ENCODE measurements at places on chromosomes 7 and 10. TPM values are rescaled to one million over a fixed set of nuclear protein-coding genes. Genes with fewer than 3 reads are reported as not detected.

The ARHGEF35 gene
- total RNA-seq = 6.0 TPM

The OPN1SW gene
- not detected for total RNA-seq

The SGCE gene
- 0.90 TPM for total RNA-seq

The SEMA3C gene
- not detected for total RNA-seq

- no peak overlapping the region for H3K27ac ChIP-seq
- H3K4me3 ChIP-seq = no peak overlapping the region
- no peaks in the 10 kb centered on the region for H3K4me1 ChIP-seq
- DNase-seq = no peak
- H3K27me3 ChIP-seq = peaks cover 10% of the 10 kb centered on the region
Measured at GRCh38 chr10:62332406-62332805, 41.8 kb upstream of the ZNF365 start.

The NDUFB2 gene
- 155 TPM for total RNA-seq

- no peaks in the 10 kb centered on the region for H3K36me3 ChIP-seq
- H3K27ac ChIP-seq = no peak overlapping the region
- no peaks in the 10 kb centered on the region for H3K27me3 ChIP-seq
Measured at GRCh38 chr7:12670743-12671520, 16.5 kb upstream of the ARL4A start.

The INSYN2A gene
- not detected for total RNA-seq

GRCh38 chr7:84735677-84736076 is 451.2 kb downstream of the SEMA3D start:
- H3K36me3 ChIP-seq = no peaks in the 10 kb centered on the region
- no peak overlapping the region for H3K4me3 ChIP-seq
- no peak for DNase-seq
- no peaks in the 10 kb centered on the region for H3K27me3 ChIP-seq

The MBL2 gene
- not detected for total RNA-seq

GRCh38 chr7:105006367-105007136 is 7.5 kb upstream of the KMT2E start:
- H3K36me3 ChIP-seq = peaks cover 60% of the 10 kb centered on the region
- H3K27ac ChIP-seq = no peak overlapping the region
- no peak overlapping the region for H3K4me3 ChIP-seq
- peaks cover 80% of the 10 kb centered on the region for H3K4me1 ChIP-seq
- DNase-seq = no peak

DNA sequence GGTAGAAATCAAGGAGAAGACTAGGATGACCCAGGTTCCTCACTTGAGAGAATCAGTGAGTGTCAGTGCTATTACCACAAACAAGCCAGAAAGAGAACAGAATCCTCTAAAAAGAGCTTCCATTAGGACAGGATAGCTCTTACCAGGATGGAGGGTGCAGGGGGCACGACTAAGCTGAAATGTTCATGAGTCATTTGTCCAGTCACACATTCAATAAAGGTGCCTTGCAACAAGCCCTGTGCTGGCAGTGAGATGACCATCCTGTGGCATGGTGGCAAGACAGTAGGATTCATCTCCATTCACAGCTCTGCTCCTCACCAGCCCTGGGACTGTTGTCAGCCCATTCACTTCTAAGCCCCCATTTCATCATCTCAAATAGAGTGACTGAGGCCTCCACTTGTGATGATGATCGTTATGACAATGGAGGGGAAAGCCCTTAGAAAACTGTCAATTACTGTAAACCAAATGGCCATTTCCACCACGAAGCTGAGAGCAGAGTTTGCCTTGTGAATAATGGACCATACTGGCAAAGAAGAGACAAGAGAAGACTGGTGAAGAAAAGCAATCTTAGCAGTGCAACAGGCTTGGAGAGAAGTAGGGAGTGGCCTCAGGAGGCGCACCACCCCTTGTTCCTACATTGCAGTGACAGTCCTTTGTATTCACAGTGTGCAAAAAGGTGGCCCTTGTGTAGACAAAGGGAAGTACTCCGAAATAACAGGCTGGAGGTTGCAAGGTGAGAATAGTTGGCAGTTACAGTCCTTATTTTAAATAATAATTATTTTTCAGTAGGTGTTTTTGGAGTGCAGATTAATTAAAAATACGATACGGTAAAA is 9.0 kb upstream of the WIPF3 start:
- no peaks in the 10 kb centered on the region for H3K36me3 ChIP-seq
- DNase-seq = no peak
- H3K4me3 ChIP-seq = no peak overlapping the region
- H3K27ac ChIP-seq = no peak overlapping the region
- peaks cover 31% of the 10 kb centered on the region for H3K27me3 ChIP-seq

- H3K27me3 ChIP-seq = no peaks in the 10 kb centered on the region
- no peaks in the 10 kb centered on the region for H3K4me1 ChIP-seq
- H3K4me3 ChIP-seq = no peak overlapping the region
- DNase-seq = no peak
Measured at GRCh38 chr7:110187877-110188554, 902.9 kb upstream of the LRRN3 start.

DNA sequence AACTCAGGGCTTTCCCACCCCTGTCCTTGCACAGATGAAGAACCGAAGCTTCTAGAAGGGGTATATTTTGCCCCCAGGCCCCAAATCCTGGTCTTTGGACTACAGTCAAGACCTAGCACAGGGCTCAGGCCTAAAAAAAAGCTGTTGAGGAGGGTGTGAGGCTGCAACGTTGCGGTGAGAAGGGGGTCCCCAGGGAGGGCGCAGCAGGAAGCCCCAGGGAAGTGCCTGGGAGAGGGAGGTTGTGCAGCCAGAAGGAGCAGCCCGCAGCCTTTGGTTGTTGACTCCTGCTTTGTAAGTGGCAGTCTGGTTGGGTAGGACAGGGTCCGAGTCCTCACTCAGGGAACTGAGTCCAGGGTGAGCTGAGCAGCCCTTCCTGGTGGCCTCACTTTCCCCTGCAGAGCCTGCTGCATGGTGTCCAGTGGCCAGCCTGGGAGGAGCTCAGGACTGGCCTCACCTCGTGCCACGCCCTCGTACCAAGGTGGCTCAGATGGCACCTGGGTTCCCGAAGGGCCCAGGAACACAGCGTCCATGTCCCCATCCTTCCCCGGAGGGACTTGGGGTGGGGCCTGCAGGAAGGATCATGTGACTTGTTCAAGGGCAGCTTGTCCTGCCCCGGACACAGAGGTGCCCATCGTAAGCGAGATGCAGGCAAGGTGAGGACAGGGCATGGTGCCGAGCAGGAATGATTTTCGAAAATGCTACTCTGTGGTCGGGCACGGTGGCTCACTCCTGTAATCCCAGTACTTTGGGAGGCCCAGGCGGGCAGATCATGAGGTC is 166.4 kb upstream of the TNRC18 start:
- no peak overlapping the region for H3K27ac ChIP-seq
- H3K4me3 ChIP-seq = no peak overlapping the region
- peaks cover 8% of the 10 kb centered on the region for H3K4me1 ChIP-seq
- no peaks in the 10 kb centered on the region for H3K36me3 ChIP-seq
- no peak for DNase-seq

DNA sequence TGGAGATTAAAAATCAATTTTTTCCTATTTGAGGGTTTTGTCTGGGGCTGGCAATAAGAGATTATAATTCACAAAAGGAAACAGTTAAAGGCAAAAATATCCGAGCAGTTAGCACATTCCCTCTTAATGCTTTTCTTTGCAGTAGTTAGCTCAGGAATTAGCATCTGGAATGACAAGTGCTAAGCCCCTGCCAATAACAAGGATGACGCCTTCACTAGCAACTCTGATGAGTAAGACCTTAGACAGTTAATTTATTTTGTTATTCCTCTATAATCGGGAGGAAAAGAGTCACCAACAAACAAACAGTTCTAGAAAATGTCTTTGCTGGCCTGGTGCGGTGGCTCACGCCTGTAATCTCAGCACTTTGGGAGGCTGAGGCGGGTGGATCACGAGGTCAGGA is 151.3 kb downstream of the TRIL start:
- no peaks in the 10 kb centered on the region for H3K27me3 ChIP-seq
- H3K27ac ChIP-seq = no peak overlapping the region
- no peaks in the 10 kb centered on the region for H3K36me3 ChIP-seq
- no peak overlapping the region for H3K4me3 ChIP-seq

DNA sequence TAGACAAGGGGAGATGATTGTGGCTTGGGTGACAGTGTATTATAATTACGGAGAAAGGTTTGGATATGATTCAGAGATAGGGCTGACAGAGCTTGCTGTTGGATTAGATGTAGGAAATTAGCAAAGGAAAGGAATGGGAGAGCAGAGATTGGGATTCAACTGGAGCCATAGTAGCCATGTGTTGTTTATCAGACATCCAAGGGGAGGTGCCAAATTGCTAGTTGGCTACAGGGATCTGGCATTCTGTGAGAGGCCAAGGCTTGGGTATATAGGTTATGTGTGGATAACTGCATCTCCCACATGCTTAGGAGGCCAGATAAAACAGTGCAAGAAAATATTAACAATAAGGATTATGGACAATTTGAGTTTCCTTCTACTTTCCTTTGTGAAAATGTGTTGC is 34.9 kb downstream of the CSGALNACT2 start:
- no peak for DNase-seq
- peaks cover 30% of the 10 kb centered on the region for H3K4me1 ChIP-seq
- no peak overlapping the region for H3K4me3 ChIP-seq

DNA sequence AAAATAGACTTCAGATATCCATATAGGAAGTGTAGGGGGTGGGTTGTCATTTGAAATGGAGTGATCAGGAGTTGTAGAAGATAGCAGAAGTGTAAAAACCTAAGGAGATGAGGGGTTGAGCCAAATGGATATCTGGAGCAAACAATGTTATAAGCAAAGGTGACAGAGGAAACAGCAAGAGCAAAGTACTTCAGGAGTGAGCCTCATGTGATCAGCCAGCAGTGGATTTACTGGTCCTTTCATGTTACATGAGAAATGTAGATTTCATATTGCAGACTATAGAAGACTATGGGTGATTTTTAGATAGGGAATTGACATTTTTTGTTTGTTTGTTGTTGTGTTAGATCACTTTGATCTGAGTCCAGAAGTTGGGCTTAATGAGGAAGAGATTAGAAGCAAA is 47.7 kb downstream of the GNAT3 start:
- no peak overlapping the region for H3K4me3 ChIP-seq
- no peak overlapping the region for H3K27ac ChIP-seq
- DNase-seq = no peak
- H3K36me3 ChIP-seq = no peaks in the 10 kb centered on the region

GRCh38 chr7:116582806-116583444 is 58.1 kb downstream of the CAV1 start:
- no peaks in the 10 kb centered on the region for H3K27me3 ChIP-seq
- no peak for DNase-seq
- H3K27ac ChIP-seq = no peak overlapping the region
- no peak overlapping the region for H3K4me3 ChIP-seq
- H3K36me3 ChIP-seq = no peaks in the 10 kb centered on the region

GRCh38 chr10:97378933-97379921 is 21.9 kb downstream of the RRP12 start:
- no peaks in the 10 kb centered on the region for H3K4me1 ChIP-seq
- H3K27me3 ChIP-seq = no peaks in the 10 kb centered on the region
- H3K36me3 ChIP-seq = no peaks in the 10 kb centered on the region
- DNase-seq = no peak
- H3K4me3 ChIP-seq = no peak overlapping the region

GRCh38 chr7:158479021-158479663 is 108.5 kb downstream of the PTPRN2 start:
- H3K27ac ChIP-seq = no peak overlapping the region
- no peaks in the 10 kb centered on the region for H3K27me3 ChIP-seq
- H3K36me3 ChIP-seq = no peaks in the 10 kb centered on the region
- H3K4me1 ChIP-seq = no peaks in the 10 kb centered on the region

Measured in activated CD4-positive, alpha-beta memory T cell treated with anti-CD3 and anti-CD28 coated beads, Interleukin-2, amount 10 ng/mL, durations not matched to agents 7 days and 5 days (primary cell).